ENCODE measurements at places on chromosomes 6 and 20. TPM values are rescaled to one million over a fixed set of nuclear protein-coding genes. Genes with fewer than 3 reads are reported as not detected.

GRCh38 chr20:63688228-63689045 is 8.0 kb upstream of the TNFRSF6B start:
- DNase-seq: no peak

GRCh38 chr6:164563924-164564323 is 745.5 kb downstream of the C6orf118 start:
- no peak for DNase-seq

Gene ASIP
- total RNA-seq: 0.72 TPM

DNA sequence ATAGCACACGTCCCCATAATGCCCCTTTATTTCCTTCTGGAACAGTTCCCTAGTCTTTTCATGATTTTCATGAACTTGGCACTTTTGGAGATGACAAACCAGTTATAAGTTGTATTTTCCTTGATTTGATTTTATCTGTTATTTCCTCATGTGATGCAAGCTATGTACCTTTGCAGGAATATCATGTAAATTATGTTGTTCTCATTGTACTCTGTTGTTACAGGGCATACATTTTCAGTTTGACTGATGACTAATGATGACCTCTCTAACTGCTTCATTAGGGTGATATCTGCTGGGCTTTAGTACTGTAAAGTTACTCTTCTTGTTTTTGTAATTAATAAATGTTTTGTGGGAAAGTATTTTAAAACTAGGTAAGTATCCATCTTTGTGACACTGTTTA is 147.3 kb downstream of the ZFAND3 start:
- no peak for DNase-seq

DNA sequence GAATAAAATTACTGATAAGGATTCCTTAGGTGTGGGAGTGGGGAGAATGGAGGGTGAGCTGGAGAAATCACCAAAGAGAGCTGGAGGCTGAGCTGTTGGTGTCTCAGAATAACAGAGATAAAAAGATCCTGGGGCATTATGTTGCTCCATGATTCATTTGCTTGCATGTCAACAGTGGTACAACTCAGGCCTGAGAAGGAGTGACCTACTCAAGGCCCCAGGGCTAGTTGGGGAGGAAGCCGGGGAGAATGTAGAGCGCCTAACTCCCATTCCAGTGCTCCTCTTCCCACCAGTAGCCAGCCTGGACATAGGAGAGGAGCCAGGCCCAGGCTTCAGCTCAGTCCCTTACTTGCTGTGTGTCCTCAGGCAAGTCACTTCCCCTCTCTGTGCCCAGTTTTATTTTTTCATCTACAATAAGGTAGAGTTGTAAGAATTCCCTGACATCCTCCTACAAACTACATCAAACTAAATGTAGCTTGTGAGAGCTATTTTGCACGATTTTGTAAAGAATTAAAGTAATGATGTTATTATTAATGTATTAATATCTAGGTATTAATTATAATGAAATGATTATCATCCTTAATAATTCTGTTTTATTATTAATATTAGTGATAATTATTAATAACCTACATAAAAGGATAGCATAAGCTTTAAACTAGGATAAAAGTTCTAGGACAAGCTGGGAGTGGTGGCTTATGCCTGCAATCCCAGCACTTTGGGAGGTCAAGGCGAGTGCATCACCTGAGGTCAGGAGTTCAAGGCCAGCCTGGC is 250.9 kb upstream of the SULF2 start:
- no peak for DNase-seq

DNA sequence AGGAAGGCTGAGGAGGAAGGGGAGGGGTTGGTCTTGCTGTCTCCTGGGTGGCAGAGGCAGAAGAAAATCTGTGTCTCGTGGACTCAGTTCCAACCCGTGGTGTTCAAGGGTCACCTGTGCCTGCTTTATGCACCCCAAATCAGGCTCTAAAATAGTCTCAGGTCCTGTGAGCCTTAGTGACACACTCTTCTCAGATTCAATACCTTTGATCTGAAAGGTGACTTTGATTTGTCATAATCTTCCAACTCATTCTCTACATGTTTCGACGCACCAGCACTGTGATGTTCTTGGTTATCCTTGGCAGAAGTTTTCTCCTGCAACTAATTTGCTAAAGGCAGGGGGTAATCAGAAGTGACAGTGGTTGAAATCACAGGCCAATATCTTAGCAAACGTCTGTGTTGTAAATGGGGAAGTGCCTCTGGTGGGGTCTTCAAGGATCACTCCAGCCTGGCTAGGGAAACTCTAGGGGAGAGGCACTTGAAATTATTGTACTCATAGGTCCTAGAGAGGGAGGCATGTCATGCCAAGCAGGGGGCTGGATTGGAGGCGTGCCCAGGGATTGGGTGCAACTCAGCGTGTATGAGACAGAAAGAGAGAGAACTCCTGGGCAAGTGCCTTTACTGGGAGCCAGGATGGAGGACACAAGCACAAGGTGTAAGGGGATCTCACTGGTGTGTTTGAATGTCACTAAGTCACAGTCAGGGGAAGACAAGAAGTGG is 19.0 kb upstream of the PRND start:
- DNase-seq: peak; percentile 45

- no peak for DNase-seq
These were observed 90.9 kb upstream of the PREP start for GRCh38 chr6:105493736-105494135.

- DNase-seq: no peak
These were observed 39.6 kb upstream of the GTSF1L start for GRCh38 chr20:43766385-43766784.

DNA sequence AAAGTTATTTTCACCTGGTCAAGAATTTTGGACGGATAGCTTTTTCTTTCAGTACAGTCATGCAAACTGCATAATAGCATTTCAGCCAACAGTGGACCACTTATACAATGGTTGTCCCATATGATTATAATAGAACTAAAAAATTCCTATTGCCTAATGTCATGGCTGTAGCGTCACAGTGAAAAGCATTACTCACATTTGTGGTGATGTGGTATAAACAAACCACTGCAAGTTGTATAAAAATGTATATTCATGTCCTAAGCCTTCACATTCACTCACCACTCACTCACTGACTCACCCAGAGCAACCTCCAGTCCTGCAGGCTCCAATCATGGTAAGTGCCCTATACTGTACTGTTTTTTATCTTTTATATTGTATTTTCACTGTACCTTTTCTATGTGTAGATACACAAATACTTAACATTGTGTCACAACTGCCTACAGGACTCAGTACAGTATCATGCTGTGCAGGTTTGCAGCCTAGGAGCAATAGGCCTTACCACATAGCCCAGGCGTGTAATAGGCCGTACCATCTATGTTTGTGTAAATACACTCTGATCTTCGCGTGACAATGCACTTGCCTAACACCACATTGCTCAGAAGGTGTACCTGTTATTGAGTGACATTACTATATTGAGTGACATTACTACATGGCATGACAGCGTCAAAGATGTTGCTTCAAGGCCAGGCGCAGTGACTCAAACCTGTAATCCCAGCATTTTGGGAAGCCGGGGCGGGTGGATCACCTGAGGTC is 17.9 kb downstream of the ABHD12 start:
- DNase-seq: no peak

Gene KIF6
- total RNA-seq: 0.61 TPM

Measured in lower leg skin (tissue), 4 donors.